Mesothelial cell of epicardium (in vitro differentiated cells): ENCODE measurements at places on chromosomes 1 and 21. TPM values are rescaled to one million over a fixed set of nuclear protein-coding genes. Genes with fewer than 3 reads are reported as not detected.

GRCh38 chr1:199089393-199090122 is 450.7 kb downstream of the PTPRC start:
- DNase-seq = no peak

GRCh38 chr1:225875044-225875815 is 7.0 kb downstream of the TMEM63A start:
- no peak for DNase-seq

GRCh38 chr1:229281339-229281926 is 10.5 kb downstream of the RAB4A start:
- DNase-seq = no peak

DNA sequence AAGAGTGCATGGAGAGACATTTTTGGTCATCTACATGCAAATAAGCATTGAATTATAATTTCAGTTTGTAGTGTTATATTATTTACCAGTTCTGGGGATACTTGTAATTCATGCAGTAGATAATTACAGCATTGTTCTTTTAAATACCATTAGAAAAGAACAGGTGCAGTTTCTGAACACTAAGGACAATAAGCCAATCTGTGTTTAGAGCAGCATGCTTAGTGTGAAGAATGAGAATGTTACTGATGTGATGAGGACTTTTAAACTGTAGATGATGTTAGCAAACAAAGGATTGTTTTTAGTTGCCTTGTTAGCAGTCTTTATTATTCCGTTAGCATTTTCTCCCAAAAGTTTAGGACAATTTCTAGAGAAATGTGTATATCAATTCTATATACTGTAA is 348.3 kb downstream of the BRINP3 start:
- no peak for DNase-seq

DNA sequence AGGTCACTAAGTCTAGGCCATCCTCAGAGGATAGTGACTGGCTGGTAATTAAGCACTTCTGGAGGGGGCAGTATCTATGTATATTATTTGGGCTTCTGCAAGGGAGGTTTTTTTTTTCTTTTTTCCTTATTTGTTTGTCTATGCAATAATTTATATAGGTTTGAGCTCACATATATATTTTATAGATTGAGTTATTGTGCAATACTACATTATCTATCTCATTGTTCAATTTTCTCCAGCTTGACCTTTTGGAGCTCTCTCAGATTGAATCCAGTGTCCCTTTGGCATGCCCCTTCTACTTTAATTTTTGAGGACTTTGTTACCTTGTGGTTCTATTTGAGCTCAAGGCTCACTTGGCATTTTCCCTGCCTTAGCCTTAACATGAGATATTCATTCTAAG is 852.1 kb downstream of the KCNT2 start:
- DNase-seq = no peak

DNA sequence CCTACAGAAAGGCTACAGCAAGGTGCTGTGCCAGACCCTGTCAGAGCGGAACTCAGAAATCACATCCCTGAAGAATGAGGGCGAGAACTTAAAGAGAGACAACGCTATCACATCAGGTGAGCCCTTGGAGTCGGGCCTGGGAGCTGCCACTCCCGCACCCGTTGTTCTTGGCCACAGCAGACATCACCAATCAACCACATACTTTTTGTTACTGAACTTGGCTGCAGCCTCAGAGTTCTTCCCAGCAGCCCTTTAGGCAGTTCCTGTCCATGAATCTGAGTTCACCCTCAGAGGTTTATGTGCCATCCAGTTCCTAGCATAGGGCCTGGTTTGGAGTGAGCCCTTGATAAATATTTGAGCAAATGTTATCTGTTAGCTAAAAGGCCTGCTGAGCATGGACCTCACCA is 61.6 kb downstream of the FHAD1 start:
- no peak for DNase-seq

CHD5 gene
- total RNA-seq = 4.8 to 4.9 TPM (median 4.9 TPM) in 3 replicates
